Central memory CD4-positive, alpha-beta T cell (primary cell): ENCODE measurements at places on chromosomes 7 and 10.

GRCh38 chr7:142168746-142169145, 57.2 kb downstream of the MGAM2 start:
- DNase-seq: no peak

GRCh38 chr10:29698773-29699490, 64.2 kb upstream of the SVIL start:
- no peak for DNase-seq

DNA sequence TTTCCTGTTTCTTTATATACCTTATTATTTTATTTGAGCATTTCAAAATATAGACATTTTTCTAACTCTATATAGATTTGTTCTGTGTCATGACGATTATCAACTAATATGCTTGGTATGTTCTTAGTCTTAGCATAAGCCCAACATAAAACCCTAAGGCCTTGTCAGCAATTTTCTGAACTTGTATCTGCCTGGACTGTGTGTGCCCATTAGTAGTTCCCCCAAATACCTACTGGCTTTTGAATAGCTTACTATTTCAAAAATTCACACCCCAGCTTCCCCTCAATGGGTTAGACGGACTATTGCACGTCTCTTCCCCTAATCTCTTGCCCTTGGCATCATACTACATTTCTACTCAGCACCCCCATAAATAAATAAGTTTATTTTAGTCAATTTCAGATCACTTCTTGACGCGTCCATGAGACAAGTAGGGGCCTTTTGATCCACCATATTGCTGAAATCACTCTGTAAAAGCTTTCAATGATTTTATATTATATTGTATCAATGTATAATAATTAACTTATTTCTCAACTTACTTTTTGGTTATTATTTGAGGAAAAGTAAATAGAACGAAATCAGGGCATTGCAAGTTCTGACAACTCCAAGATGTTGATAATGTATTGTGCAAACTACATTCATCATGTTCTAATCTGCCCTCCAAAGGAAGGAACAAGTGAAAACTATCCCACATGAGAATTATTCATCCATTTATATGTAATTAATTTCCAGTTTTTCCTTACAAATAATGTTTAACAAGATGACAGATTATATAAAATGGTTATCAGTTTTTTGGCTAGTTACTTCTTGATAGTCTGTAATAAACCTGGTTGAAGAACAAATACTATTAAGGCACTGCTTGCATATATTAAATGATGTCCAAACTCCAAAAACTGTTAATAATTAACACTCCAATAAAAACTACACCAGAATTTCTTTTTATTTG, 1.1 kb upstream of the AKR1C3 start:
- DNase-seq: no peak

DNA sequence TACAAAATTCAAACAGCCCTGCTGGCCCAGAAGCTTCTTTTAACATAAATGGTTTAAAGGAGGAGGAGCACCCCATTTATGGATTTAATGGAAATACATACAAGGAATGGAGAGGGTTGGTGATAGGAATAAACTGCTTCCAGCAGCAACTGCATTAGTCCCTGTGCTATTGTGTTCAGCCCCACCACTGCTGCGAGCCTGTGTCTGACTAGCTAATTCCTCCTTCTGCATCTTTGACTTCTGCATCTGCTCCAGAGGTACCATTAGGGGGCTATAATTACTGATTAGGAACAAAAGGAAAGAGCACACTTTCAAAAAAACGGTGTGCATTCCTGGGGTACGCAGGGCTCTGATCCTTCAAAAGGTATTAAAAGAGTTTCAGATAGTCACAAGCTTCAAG, 24.8 kb downstream of the CDCA7L start:
- no peak for DNase-seq

- DNase-seq: no peak
Observed at GRCh38 chr7:70098905-70099672, 500.8 kb downstream of the AUTS2 start.

DNA sequence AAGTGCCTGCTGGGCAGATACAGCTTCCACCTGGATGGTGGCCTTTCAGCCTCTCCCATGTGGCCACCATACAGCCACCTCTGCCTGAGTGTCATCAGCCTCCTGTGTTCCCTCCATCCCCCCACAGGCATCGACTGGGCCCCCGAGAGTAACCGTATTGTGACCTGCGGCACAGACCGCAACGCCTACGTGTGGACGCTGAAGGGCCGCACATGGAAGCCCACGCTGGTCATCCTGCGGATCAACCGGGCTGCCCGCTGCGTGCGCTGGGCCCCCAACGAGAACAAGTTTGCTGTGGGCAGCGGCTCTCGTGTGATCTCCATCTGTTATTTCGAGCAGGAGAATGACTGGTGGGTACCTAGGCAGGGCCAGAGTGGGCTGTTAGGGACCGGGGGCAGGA, 13.4 kb downstream of the ARPC1B start:
- DNase-seq: no peak

- DNase-seq: no peak
Observed at GRCh38 chr7:157841773-157842370, 505.1 kb downstream of the DNAJB6 start.

DNA sequence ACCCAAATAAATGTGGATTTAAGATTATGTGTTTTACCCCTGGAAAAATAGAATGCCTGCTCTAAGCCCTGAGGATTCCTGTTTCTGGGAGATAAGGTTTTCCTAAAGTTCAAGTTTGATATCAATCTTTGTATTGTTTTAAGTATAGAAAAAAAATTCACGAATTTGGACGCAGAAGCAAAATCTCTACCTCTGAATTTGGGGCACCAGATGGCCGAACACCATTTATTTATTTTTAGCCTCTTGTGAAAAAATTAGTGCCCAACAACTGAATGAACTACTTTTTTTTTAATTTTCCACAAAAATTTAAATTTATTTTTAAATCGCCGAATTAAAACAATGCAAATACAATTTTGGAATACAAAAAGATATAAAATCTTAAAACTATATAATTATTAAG, 128.1 kb upstream of the SP4 start:
- no peak for DNase-seq

GRCh38 chr7:66837661-66838060, 83.4 kb upstream of the TMEM248 start:
- no peak for DNase-seq

DNA sequence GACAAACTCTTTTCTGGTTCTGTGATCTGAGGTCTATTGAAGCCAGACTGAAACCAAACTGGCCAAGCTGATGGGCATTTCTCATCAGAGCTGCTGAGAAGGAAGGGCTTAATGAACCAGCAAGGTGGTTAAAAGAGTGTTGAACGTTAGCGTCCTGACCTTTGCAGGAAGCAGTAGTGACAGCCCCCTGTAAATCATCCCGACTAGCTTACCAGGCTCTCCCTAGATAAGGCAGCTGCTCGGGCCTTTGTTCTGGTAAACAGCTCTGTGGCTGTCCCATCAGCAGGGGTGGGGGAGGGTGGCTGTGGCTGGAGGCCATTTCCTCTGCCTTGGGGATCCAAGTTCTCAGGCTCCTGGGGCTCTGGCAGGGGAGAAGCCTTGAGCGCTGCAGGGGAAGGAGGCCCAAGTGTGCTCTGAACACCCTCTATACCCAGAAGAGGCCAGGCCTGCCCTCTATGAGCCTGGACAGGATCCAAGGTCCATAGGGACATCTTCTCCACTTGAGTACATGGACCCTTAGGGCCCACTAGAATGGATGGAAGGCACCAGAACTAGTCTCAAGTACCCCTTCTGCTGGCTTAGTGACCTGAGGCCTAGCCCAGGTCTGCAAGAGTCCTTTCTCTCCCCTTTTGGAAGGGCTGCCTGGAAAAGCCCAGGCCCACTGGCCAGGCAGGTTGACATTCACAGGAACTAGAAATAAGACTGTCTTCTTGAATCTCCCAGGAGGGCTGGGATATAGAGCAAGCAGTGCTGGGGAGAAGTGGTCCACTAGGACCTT, 134.6 kb downstream of the ARHGAP22 start:
- DNase-seq: no peak

DNA sequence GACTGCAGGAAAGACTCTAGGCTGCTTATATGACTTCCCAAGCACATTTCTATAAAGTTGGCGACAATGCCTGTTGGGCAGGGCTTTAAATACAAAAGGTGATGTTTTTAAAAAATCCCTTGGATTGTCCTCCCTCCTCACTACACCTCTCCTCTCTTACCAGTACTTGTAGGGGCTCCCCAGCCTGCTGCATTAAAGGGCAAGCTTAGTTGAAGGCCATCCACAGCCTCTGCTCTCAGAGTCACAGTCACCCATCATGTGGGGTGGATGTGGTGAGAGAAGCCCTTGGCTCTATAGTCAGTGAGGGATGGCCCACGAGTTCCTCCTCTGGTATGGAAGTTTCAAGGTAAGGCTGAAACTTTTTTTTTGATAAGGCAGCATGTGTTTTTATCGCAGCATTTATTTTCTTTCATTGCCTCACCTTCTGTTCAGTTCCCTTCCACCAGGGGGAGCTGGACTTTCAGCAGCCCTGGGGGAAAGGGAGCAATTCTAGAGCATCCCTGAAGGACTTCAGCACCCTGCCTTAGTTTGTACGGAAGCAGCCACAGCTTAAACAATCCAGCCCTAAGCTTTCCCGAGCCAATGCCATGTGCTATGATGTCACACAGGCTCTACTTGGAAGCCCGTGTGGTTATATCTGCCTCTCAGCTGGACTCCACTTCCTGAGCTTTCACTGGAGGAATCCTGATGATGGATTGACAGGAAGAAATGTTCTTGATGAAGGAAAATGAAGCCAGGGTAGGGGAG, 131.9 kb downstream of the CALCR start:
- peak; percentile 8 for DNase-seq

- DNase-seq: no peak
Observed at GRCh38 chr7:158020706-158021095, 566.9 kb downstream of the PTPRN2 start.

DNA sequence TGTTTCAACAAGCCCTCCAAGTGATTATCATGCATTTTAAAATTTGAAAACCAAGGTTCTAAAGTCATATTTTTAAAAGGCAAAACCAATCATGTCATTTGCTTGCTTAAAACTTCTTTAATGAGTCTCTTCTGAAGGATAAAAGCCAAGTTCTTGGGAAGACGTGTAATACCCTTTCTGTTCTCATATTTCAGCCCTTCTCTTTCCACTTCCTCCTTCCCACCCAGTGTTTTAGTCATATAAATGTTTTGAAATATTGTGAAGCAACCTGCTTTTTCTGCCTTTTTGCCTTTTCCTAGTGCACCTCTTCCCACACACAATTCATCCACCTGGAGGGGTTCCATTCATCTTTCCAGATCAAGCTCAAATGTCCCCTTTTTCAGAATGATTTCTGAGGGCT, 211.1 kb upstream of the LRRTM3 start:
- DNase-seq: no peak

DNA sequence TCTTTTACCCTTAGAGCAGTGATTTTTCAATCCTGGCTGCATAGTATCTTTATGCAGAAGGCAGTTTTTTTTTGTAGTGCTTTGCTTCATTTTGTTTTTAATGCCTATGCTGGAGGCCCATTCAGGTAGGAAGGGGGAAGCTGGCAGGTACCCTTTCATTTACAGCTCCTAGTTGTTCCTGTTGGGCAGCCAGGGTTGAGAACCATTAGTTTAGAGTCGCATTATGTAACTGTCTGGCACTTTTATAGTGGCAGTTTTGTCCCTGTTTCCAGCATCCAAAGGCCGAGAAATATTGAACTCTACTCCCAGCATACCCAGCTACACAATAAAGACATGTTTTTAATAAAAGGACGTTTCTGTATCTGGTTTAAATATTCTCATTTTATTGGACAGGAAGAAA, 110.6 kb downstream of the CCDC3 start:
- no peak for DNase-seq

DNA sequence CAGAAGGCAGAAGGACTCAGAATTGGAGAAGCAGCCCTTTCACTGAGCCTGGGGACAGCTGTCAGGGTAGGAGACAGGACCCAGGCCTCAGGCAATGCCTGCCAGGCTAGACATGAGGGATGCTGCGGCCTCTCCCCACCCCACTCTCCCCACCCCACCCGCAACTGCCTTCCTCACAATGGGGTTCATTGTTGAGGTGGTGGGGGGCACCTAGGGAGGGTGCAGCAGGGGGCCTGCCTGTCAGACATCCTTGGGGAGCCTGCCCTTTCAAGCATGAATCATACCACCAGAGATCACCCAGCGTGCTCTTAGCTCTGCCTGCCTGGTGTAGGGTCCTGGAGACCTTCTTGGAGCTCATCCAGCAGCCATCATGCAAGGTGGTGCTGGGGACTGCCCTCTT, at the start of gene C10orf62:
C10orf62 (plus strand) TSS at position 243 of the 400 bp plus-strand sequence. CDS start 177 bp downstream, outside the sequence.
- no peak for DNase-seq

DNA sequence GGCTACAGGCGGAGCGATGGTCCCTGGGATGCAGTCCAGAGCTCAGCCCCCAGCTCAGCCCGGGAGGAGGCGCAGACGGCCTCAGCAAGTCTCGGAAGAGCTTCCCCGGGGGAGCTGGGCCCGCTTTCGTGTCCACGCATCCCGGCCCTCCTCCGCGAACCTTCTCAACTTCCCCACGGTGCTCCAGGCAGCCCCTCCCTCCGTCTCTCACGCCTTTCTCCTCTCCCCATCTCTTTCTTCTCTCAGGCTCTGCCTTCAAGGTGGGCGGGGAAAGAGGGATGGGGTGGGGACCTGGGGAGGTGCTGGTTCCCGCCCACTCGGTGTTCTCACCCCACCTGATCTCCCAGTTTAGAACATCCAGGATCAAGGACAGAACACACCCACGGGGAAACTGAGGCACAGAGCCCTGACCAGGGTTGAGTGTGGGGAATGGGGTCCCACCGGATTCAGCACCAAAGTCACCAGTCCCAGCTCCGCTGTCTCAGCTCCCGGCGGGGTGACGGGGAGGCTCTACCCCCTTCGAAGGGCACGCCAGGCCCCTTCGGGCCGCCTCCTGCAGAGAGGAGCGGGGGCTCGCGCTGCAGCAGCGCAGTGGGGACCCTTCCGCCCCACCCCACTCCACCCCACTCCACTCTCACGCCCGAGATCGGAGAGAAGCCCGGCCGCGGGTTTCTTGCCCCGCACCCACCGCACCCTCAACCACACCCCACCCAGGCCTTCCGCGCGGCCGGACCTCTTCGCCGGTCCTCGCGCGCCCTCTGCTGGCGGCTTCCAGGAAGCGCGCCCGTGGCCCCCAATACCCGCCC, 18.2 kb downstream of the POLL start:
- peak; percentile 72 for DNase-seq

DNA sequence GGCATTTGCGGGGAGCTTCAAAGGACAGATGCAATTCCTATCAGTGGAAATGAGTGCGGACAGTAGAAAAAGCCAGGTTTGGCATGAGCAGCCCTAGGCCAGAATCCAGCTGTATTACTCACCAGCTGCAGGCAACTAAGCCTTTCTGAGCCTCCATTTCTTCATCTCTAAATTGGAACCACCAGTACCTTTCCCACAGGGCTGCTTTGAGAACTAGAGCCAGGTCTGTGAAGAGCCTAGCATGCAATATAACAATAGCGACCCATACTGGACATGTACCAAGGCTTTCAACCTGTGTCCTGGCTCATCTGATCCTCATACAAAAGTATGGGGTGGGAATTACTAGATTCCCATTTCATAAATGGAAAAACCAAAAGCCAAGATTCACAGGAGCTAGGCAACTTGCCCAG, 101.0 kb downstream of the GSAP start:
- no peak for DNase-seq
